DMS 273 treated with DMSO at 0.1 percent for 48 hours (cell line): ENCODE measurements at places on chromosomes 12 and 14.
A peak's percentile ranks its signal among the peaks of the same experiment; 100 is the strongest.

DNA sequence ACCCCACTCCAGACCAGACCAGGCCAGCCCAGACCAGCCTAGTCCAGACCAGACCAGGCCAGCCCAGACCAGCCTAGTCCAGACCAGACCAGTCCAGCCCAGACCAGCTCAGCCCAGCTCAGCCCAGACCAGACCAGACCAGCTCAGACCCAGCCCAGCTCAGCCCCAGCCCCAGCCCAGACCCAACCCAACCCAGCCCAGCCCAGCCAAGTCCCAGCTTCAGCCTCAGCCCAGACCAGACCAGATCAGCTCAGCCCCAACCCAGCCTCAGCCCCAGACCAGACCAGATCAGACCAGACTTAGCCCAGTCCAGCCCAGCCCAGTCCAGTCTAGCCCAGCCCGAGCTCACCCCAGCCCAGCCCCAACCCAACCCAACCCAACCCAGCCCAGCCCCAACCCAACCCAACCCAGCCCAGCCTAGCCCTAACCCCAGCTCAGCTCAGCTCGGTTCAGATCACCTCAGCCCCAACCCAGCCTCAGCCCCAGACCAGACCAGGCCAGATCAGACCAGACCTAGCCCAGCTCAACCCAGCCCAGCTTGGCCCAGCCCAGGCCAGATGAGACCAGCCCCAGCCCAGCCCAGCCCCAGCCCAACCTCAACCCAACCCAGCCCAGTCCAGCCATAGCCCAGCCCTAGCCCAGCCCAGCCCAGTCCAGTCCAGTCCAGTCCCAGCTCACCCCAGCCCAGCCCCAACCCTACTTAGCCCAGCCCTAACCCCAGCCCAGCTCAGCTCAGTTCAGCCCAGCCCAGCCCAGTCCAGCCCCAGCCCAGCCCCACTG lies 204.7 kb downstream of the BCL11B start:
- DNase-seq, result no peak

- DNase-seq, result no peak
Measured at GRCh38 chr12:89492883-89493282, 31.7 kb downstream of the GALNT4 start.

GRCh38 chr12:112381883-112382796 lies at the start of gene HECTD4:
Gene HECTD4 (minus strand): TSS chr12:112382431. CDS start chr12:112382128, 303 bp downstream.
- peak; percentile 30 for DNase-seq

DNA sequence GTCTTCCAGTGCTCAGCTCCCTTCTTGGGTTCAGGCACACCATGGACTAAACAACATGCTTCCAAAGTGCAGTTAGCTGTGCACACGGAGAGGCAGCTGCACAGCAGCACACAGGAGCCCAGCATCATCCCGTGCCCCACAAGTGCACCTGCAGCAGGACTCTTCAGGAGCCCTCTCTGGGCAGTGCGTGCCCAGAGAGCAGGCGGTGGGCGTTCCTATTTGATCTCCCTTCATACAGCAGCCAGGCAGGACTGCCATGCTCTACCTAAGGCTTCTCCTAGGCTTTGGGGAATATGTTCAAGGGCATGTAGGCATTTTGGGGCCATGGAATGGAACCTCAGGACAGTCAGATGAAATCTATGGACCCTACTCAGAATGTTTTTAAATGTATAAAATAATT lies 35.5 kb downstream of the ANO2 start:
- DNase-seq, result no peak

GRCh38 chr12:131896811-131897270 lies 2.4 kb downstream of the ULK1 start:
- no peak for DNase-seq

DNA sequence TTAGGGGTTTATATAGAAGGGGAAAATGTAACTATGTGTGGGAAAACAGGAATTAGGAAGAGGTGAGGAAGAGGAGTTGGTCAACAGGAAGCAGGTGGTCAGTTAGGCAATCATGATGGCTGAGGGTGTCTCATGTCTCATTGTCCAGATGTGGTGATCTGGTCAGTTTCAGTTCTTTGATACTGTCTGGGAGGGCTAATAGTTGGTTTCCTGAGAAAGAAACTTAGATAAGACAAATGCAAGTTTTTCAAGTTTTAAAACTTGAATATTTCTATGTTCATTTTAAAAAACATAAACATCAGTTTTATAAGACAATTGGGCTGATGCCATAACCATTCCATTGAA lies 1121.8 kb upstream of the USP15 start:
- DNase-seq, result no peak

DNA sequence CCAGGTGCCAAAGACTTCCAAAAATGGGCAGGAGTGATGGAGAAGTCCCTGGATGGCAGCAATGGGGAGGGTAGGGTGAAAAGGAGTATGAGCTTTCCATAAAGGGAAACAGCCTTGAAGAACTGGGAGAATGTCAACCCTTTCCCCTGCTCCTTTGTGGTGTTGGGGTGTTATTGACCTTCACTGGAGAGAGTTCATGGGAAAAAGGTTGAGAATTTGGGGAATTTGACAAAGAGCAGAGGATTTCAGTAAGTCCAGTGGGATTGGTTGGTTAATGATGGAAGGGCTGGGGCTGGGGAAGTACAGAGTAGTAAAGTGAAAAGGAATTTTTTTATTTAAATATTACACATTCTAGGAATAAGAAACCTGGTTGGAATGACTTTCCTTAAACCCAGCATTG lies 116.6 kb downstream of the ERC1 start:
- DNase-seq, result no peak

GRCh38 chr12:82412246-82412645 lies 53.9 kb downstream of the METTL25 start:
- DNase-seq, result no peak

DNA sequence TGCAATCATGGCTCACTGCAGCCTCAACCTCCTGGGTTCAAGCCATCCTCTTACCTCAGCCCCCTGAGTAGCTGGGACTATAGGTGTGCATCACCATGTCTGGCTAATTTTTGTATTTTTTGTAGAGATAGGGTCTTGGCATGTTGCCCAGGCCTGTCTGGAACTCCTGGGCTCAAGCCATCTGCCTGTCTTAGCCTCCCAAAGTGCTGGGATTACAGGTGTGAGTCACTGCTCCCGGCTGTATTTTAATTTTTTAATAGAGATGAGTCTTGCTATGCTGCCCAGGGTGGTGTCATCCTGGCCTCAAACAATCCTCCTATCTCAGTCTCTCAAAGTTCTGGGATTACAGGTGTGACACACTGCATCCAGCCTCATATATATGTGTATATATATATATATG lies 31.7 kb upstream of the GPRC5A start:
- no peak for DNase-seq

DNA sequence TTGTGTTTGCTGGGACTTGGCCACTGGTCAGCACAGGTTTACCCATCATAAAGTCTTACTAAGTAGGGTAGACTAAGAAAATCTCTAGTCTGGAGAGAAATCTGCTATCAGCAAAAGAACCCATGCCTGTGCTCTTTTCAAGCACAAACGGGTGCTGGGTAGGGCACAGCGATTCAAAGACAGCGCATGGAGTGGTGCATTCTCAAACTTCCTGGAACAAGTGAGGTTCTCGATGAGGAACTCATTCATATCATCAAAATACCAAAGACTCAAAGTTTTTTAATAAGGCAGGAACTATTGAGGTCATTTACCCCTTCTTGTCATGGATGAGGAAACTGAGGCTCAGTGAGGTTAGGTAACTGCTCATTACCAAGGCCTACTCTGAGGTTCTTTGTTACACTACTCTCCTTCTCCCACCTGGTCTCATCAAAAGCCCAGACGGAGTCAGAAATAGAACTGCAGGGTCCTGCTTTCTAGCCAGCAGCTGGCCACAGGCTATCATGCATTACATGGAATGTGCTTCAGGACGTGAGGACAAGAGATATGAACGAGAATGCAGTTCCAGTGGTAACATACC lies 390.3 kb downstream of the ZFP36L1 start:
- DNase-seq, result no peak

GRCh38 chr12:2640709-2641108 lies 154.1 kb upstream of the FKBP4 start:
- no peak for DNase-seq

- no peak for DNase-seq
Measured at GRCh38 chr14:50605766-50606165, 45.8 kb downstream of the ATL1 start.

DNA sequence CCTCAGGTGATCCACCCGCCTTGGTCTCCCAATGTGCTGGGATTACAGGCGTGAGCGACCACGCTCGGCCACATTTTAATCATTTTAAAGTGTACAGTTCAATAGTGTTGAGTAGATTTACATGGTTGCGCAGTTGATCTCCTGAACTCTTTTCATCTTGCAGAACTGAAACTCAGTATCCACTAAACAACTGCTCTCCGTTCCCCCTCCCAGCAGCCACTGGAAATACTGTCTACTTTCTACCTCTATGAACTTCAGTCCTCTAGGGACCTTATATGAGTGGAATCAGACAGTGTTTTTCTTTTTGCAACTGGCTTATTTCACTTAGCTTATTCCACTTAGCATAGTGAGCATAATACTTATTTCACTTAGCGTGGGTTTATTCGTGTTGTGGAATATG lies 53.7 kb downstream of the KCTD10 start:
- no peak for DNase-seq

DNA sequence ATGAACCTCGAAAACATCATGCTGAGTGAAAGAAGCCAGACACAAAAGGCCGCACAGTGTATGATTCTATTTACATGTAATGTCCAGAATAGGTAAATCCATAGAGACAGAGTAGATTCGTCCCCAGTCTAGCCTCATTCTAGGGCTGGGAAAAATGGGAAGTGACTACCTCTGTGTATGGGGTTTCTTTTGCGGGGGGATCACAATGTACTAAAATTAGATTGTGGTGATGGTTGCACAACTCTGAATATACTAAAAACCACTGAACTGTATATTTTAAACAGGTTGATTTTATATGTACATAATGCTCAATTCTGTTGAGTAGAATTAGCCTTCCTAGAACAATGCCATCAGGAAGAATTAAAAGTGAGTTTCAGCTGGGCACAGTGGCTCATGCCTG lies 6.3 kb upstream of the RILPL2 start:
- no peak for DNase-seq

DNA sequence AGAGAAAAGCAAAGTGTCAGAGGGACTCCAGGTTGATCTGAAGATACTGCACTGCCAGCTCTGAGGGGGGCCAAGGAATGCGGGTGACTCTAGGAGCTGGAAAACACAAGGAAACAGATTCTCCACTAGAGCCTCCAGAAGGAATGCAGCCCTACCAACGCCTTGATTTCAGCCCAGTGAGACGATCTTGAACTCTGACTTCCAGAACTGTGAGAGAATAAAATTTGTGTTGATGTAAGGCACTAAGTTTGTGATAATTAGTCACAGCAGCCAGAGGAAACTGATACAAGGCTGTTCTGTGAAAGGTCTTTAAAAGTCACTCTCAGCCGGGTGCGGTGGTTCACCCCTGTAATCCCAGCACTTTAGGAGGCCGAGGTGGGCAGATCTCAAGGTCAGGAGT lies 34.2 kb downstream of the CKAP4 start:
- no peak for DNase-seq

DNA sequence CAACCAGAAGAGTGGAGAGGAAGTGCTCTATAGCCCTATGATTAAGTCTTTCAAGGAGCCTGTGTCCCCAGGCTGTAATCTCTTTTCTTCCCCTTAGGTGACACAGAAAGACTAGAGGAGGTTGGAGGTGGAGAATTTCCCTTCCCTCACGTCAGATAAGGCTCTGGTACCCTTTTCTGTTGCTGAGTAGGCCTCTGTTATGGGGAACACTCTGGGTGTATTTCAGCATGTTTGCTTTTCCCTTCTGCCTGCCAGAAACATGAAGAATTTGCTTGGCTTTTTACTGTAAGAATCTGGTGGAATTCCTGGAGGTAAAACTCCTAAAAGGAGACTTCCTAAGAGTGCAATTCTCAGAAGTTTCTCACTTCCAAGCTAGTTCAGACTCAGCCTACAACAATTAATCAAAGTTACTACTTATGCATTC lies 58.3 kb downstream of the SIX1 start:
- no peak for DNase-seq

- DNase-seq, result no peak
Measured at GRCh38 chr12:89468648-89469326, 55.8 kb downstream of the GALNT4 start.
